ENCODE measurements at places on chromosomes 3 and 15.

GRCh38 chr3:98599647-98600411, 6.4 kb upstream of the CPOX start:
- no peak for DNase-seq

DNA sequence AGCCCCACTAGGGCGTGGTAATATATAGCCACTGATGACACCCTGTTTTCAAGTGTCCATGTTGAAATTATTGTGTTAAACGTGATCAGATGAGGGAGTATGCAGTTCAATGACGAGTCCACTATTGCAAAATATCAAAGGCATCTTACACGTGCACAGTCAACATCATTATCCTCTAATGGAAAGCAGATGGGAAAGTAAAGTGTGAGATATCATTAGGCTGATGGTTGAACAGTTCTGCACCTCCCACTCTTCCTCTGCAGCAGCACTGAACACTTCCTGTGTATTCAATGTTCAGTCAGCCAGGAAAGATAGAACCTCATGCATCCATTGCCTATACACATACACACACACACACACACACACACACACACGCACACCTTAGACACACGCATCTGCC, 431.8 kb upstream of the CCDC54 start:
- DNase-seq: no peak

- no peak for DNase-seq
These were observed 16.9 kb downstream of the VPS18 start for GRCh38 chr15:40911141-40911540.

DNA sequence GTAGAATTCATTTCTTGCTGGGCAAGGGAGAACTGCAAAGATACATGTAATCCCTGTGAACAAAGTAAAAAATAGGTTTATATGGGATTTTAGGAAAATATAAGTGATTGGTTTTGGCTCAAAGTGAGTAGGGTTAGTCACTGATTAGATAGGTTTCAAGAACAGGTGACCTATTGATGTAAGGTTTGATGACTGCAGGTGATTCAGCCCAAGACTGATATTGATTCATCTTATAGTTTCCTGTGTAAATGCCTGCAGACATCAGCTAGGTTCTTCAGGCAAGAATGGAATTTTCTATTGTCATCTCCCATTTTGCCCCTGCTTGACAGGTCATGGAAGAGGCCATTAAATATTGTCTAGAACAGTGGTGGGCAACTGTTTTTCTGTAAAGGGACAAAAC, 23.9 kb upstream of the ARID3B start:
- DNase-seq: no peak

DNA sequence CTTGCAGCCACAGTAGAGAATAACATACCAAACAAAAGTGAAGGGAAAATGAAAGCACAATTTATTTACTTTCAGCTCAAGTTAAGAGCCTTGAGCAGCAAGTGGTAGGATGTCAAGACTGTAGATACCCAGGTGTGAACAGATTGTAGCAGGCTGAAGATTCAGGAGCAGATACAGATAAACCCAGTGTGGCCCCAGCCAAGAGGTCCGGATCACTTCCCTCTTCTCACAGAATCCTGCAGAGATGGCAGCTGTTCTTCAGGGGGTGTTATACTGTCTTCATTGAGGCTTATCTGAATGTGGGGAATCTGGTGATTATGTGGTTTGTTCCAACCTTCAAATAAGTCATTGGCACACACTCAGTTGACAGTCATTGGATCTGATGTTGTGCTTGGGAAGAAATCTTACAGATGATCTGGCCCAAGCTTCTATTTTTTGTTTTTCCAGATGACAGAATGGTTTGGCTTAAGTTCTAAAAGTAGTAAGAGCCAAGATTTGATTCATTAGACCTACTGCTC, 2.2 kb downstream of the STARD9 start:
- no peak for DNase-seq

DNA sequence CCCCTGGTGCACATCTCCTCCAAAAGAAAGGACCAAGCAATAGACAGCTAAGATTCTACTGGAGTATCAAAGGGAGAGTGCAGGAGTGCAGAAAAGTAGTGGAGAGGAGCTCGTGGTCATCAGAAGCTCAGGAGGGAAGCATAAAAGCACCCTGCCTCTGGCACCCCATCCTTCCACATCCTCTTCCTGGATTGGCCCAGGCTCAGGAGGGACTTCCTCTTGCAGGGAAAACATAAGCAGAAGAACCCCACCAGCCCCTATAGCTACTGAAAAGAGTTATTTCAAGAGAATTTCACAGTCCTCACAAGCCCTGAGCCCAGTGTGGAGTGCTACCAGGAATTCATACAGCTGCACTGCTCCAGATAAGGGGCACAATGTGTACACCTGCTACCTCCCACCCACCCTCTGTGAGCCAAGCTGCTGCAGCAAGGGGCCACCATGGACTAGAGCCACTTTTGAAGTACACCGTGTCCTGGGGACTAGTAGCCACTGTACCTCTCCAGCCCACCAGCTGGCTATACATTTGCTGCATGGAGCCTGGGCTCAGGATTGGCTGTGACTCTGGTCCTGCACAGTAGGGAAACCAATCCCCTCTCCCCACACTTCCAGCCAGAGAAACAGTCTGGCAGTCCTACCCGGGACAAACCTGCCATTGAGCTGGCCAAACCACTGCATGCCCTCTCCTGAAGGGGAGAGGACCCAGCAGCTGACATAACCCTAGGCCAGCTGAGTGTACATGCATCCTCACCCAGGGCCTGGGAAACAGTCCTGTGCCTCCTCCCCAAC, 43.0 kb downstream of the CD200R1 start:
- no peak for DNase-seq

- DNase-seq: no peak
These were observed 116.7 kb upstream of the ICE2 start for GRCh38 chr15:60595665-60596064.

- DNase-seq: no peak
These were observed 12.1 kb upstream of the CTSH start for GRCh38 chr15:78956937-78957336.

- DNase-seq: no peak
These were observed 15.8 kb downstream of the TMEM43 start for GRCh38 chr3:14140668-14141067.

DNA sequence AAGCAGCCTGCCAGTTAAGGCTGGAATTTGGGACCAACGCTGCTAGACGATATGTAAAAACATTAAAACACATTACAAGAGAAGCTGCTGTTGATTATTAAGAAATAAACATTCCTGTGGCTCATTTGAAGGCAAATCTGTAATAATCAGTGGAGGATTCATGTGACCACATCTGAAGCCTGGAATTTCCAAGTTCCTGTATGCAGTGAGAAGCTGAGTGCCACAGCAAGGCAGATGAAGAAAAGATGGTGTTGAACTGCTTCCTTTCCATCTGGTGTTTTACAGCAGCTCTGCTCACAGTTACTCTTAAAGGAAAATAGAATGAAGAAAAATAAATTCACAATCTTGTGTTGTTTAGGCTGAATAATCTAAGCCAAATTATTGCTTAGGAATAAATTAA, 139.3 kb upstream of the ROBO2 start:
- no peak for DNase-seq

DNA sequence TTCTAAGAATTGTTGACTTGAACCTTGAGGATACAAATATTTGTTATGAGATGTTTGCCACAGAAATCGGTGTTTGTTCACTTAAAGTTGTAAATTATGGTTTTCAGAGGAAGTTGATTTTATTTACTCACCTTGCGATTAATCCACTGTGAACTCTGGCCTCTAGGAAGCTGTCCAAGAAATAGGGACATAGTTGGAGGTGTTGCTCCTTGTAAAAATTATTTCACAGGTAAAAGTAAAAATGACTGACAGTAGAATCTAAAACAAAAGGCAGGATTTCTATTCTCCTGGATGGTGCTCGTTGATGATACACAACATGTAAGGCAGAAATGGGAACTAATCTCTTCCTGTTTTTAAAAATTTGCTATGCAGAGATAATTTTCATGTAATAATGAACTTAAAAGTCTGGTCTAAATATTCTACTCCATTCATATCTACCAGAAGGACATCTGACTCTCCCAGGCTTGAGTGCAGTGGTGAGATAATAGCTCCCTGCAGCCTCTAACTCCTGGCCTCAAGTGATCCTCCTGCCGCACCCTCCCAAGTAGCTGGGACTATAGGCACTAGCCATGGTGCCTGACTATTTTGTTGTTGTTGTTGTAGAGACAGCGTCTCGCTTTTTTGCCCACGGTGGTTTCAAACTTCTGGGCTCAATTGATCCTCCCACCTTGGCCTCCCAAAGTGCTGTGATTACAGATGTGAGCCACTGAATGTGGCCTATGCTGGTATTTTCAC, 17.1 kb upstream of the LZTFL1 start:
- no peak for DNase-seq

DNA sequence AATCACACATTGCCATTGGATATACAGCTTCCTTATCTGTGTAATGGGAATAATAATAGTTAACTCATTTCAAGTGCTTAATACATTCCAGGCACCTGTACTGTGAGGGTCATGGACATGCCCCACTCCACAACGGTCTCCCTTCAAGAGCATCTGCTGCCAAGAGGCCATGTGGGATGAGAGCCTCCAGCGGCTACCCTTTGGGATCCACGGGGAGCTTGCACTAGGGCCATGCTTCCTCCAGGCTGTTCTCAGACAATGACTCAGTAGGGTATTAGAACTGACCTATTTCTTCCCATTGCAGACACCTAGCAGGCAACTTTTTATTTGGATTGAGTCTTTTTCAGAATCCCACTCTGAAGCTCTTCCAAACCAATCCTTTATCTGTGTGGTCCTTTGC, 1078.9 kb downstream of the TUSC7 start:
- DNase-seq: no peak

GRCh38 chr3:133661454-133662277, at the start of gene TOPBP1:
Gene TOPBP1 (minus strand): TSS chr3:133661941. CDS start chr3:133661127, 814 bp downstream.
- peak; percentile 62 for DNase-seq

DNA sequence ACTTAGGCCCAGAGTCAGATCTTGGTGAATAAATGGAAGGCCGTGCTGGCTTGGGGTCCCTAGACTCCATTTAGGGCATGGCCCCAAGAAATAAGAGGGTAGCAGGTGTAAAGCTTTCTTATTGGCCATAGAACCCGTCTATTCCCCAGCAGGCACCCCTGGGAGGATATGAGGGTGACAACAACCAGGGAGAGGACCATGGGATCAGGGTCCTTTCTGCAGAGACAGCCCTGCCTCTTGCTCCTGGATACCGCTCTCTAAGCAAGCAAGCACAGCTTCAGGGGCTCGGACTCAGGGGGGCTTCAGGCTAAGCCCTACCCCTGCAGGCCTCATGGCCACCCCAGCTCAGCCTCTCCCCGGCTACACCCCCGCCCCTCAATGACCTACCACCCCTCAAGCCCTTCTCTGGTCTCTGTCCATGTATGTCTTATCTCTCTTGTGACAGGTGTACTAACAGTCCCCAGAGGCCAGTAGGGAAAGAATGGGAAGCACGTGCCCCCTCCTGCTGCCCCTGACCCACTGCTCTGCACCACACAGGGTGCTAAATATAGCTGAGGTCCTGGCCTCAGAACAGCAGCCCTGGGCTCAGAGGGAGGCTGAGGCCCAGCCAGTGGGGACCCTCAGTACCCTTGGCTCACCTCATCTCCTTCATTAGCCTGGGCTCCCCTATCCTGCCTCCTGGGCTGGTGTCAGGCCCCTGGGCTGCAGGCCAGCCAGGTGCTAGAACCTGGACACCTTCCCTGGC, 1.9 kb downstream of the XIRP1 start:
- no peak for DNase-seq

GRCh38 chr3:94972066-94972465, 909.2 kb downstream of the NSUN3 start:
- no peak for DNase-seq

- no peak for DNase-seq
These were observed 988.4 kb downstream of the EPHA3 start for GRCh38 chr3:90095811-90096210.

DNA sequence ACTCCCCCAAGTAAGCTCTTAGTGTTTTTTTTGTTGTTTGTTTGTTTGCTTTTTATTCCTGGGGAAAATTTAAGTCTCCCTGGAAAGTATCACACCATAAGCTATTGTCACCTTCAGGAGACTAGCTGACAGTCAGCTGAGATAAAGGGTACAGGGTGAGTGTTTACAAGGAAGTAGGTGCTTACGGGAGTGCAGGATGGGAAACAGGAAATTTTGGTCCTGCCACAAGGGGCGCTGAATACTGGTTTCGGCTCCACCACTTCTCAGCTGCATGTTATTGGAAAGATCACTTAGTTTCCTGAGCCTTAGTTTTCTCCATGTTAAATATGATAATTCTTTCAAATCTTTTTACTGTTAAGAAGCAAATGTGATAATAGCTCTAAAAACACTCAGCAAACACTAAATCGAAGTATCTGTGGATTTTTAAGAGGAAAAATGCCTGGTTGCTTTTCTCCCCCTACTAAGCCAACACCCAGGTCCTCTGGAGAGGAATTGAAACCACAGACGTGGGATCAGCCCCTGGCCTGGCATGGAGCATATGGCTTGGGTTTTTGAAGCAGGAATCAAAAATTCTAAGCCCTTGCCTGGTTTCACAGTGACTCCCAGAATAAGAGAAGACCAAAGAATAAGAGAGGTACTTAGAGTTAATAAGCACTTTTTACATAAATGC, 90.7 kb downstream of the SCN11A start:
- no peak for DNase-seq

DNA sequence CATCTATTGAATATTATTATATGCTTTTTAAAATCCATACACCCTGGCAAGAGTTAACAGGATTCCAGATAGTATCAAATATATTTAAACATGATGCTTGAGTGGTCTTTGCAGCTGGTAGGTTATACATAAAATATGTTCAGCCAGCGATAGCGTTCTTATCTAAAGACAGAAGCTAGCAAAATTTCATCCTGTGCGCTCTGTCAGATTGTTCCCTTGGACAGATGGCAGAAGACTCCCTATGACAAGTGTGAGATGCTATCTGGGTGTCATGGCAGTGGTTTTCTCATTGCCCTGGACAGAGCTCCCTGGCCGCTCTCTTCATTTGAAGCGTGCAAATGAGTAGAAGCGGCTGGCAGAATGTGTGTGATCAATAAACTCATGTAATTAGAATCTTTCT, 175.2 kb upstream of the SOX14 start:
- no peak for DNase-seq

DNA sequence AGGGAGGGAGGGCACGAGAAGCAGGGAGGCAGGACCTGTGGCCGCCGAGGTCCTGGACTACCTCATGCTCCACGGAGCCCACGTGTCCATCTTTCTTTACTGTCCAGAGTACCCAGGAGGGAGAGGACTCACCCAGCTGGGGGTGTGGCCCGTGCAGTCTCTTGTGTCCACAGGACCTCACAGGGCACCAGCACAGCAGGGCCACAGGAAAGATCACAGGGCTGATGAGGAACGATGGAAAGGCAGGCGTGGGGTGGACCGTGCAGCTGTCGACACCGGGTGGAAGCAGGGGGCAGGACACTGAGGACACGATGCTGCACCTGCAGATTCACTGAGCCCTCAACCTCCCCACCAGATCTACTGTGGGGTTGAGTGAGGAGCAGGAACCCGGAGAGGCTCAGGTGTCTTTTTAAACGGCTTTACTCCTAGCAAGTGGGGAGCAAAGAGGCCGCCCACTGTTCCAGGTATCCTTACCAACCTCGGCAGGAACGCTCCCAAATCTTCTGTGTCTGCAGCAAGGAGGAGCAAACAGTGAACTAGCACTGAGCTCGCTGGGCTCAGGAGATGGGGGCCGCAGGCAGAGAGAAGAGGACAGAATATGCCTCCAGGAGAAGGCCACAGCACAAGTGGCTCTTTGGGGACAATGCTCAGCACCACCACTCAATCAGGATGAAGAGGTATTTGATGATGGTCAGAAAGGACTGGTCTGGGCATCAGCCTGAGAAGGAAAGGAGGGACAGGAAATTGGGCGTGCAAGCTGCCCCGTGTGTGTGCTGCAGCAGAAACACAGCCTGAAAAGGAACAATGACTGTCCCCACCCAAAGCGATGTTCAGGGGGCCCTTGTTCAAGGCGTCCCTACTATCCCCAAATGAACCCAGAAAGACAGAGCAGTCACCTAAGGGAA, 198.8 kb downstream of the XXYLT1 start:
- no peak for DNase-seq

GRCh38 chr15:60667190-60667868, 188.4 kb upstream of the ICE2 start:
- no peak for DNase-seq

All from anterior cingulate cortex (tissue), 58 donors.